ENCODE measurements at places on chromosomes 4 and X.
A peak's percentile ranks its signal among the peaks of the same experiment; 100 is the strongest.

DNA sequence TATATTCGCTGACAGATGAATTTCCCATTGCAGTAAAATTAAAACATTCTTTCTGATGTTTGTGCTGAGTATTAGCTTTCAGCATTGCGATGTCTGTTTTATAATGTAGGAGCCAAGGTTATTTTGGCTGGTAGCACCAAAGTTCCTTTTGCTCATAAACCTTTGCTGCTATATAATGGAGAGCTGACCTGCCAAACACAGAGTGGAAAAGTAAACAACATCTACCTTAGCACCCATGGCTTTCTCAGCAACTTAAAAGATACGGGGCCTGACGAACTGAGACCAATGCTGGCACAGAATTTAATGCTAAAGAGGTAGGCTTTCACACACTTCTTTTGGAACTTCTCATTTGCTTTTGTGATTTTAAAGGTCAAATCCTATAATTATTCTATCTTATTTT is 46.0 kb downstream of the WDR19 start:
- DNase-seq, result no peak

DNA sequence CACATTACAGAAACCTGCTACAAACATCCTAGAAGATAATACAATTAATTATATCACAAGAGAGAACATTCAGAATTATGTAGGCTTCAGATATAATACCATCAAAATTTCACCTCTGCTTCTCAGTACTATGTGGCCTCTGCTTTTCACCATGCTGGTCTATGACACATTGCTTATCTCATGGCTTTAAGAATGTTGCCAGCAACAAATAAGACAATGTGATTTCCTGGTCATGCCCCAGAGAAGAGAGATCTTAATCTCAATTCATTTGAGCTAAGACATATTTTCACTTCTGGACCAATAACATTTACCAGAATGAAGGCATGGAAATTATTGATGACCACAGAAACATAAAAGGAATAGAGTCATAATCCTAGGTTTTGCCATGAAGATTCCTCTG is 1233.4 kb upstream of the ADGRL3 start:
- no peak for DNase-seq

DNA sequence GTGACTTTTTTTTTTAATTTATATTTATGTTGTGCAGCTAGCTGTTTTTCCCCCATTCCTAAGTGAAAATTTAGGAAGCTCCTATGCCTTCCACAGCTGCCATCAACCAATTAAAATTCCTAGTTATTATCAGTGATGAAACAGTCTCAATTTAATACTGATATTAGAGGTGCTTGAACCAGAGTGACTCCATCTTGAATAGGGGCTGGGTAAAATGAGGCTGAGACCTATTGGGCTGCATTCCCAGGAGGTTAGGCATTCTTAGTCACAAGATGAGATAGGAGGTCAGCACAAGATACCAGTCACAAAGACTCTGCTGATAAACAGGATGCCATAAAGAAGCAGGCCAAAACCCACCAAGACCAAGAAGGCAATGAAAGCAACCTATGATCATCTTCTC is 136.7 kb downstream of the DCHS2 start:
- DNase-seq, result no peak

GRCh38 chrX:49309401-49309981 is 6.0 kb downstream of the GAGE10 start:
- DNase-seq, result no peak

DNA sequence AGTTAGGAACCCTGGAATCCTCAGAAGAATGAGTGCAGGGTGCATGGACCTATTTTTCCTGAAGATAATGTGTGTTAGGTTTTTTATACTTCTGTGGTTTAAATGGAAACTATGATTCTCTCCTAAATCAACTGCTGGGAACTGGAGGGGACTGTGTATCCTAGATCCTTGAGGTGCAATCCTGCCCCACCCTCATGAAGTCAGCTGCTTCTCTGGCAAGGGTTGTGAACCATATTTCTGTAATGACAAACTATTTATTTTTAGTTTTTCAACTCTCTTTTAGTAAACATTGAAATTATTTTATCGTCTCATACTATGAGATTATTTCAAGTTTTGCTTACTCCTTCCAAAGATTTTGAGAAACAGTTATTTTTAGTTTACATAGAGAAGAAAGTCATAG is 25.8 kb upstream of the VEGFC start:
- DNase-seq, result no peak

- DNase-seq, result no peak
Measured at GRCh38 chrX:106300656-106301055, 132.6 kb downstream of the PWWP3B start.

DNA sequence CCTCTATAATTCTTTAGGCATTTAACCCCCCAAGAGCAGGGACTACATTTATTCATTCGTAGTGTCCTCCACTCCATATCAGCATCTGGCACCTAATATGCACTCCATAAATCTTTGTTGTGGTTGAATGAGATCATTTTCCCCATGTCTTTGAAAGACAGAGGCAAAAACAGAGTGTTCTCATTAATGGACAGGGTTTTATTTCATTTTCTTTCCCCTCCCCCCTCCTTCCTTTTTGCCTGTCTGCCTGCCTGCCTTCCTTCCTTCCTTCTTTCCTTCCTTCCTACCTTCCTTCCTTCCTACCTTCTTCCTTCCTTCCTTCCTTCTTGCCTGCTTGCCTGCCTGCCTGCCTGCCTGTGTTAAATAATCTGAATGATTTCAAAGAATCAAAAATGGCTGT is 83.2 kb downstream of the SHROOM3 start:
- DNase-seq, result no peak

DNA sequence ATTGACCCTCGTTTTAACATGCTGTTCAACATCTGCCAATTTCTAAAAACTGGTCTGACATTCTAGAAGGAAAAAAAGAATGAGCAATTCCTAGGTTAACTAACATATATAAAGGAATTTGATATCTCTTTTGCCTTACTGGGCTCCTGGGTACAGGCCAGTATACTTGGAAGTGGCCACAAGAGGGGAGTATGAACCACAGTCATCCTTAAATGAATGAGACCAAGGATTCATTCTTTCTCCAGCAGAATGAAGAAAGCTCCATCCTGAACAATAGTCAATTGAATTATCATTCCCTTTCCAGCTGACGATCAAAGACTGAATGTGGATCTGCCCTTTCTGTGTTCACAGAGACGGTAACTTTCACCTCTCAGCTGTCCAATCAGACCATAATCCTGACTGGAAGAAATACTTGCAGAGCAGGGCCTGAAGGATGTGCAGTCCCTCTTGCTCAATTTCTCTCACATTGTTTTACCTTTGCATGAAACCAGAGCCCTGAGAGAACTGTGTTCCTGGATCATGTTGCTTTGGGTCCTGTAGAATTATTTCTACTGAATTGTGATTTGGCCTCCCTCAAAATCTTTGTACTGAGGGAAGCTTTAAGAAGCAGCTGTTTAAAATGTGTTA is 14.8 kb upstream of the SPARCL1 start:
- no peak for DNase-seq

- DNase-seq, result no peak
Measured at GRCh38 chr4:154595807-154596206, 5.3 kb upstream of the FGA start.

- no peak for DNase-seq
Measured at GRCh38 chr4:55933611-55934010, 15.1 kb upstream of the CEP135 start.

- DNase-seq, result no peak
Measured at GRCh38 chrX:130682990-130683389, 220.0 kb downstream of the ENOX2 start.

- no peak for DNase-seq
Measured at GRCh38 chr4:35228313-35228712, 1016.0 kb downstream of the ARAP2 start.

GRCh38 chr4:78691971-78692821 is 84.0 kb upstream of the BMP2K start:
- no peak for DNase-seq

GRCh38 chrX:47844117-47844516 is 7.4 kb downstream of the ZNF81 start:
- no peak for DNase-seq

DNA sequence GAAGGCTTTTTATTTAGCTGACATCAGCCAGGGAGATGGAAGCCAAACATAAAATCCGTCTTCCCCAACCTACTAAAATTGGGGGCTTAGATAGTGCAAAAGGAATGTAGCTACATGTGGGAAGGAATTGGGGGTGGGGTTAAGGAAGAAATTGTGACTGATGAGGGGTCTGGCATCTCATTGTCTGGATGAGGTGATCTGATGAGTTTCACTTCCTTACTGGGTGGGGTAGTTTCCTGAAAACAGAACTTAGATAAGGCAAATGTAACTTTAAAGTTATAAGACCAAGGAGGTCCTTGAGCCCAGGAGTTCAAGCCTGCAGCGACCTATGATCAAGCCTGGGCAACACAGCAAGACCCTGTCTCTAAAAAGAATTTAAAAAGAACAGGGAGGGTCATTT is 105.5 kb upstream of the NEIL3 start:
- no peak for DNase-seq

- no peak for DNase-seq
Measured at GRCh38 chr4:186485561-186486062, 69.8 kb downstream of the MTNR1A start.

DNA sequence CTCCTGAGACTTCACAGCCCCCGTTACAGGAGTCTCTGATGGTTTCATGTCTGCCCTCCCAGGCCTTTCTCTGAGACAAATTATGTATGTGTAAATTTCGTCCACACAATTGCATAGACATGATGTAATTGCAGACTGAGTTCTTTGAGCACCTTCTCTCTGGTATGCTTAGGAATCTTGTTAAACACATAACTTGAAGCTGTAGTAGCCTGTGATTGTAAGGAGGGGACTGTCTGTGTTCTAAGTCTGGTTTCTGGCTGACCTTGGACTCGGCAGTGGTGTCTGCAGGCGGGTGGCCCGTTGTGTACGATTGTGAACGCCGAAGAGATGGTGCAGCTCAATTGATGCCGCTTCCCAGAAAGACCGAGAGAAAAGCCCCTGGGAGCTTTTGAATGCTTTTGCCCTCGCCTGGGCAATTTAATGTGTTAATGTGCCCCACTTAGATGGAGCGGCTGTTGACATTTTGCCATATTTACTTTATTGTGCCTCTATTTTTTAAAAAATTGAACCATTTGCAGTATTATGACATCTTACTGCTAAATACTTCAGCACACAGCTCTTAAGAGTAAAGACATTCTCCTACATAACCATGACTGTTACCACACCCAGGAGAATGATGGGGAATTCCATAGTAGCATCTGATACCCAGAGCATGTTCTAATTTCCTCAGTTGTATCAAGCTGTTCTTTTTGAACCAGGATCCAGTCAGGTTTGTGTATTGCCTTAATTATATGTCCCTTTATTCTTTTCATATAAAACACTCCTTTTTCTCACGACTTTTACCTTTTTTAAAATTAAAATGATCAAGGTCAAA is 58.4 kb upstream of the TADA2B start:
- DNase-seq, result no peak

GRCh38 chr4:8410641-8411271 is 29.8 kb downstream of the ACOX3 start:
- DNase-seq, result no peak

- DNase-seq, result peak; percentile 55
Measured at GRCh38 chr4:78057135-78057599, at the start of gene FRAS1. Gene FRAS1, plus strand, starts transcription at chr4:78057323. Its CDS starts 687 bp downstream, at chr4:78058010.

GRCh38 chr4:43316813-43317212 is 424.3 kb downstream of the GRXCR1 start:
- DNase-seq, result no peak

- DNase-seq, result no peak
Measured at GRCh38 chr4:7167706-7168105, 24.6 kb upstream of the SORCS2 start.

DNA sequence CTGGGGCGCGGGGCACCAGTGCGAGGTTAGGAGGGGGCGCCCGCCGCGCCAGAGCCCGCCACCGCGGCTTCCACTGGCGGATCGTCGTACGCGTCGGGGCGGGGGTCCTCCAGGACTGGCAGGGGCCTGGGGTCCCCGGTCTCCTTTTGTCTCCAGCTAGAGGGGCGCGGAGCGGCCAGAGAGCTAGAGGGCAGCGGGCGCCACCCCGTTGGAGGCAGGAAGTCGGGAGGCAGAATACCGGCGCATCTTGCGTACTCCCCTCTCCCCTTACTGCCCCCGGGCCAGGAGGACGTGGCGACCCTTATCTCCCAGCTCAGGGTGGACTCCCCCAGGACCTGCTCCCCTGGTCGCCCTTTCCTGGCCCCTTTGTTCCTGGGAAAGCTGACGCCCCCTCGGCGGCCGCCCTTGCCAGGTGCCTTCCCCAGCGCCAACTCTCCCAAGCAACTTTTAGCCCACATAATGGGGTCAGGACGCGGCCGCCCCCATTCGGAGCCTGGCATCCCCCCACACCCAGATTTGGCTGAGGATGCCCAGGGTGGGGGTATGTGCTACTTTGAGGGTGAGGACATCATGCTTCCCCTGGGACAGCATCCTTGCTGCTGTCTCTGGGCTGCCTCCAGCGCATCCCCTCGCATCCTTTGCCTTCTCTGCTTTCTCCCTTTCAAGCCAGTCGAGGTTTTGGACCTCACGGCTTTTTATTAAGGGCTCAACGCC is 933 bp downstream of the CNKSR2 start:
- DNase-seq, result no peak

DNA sequence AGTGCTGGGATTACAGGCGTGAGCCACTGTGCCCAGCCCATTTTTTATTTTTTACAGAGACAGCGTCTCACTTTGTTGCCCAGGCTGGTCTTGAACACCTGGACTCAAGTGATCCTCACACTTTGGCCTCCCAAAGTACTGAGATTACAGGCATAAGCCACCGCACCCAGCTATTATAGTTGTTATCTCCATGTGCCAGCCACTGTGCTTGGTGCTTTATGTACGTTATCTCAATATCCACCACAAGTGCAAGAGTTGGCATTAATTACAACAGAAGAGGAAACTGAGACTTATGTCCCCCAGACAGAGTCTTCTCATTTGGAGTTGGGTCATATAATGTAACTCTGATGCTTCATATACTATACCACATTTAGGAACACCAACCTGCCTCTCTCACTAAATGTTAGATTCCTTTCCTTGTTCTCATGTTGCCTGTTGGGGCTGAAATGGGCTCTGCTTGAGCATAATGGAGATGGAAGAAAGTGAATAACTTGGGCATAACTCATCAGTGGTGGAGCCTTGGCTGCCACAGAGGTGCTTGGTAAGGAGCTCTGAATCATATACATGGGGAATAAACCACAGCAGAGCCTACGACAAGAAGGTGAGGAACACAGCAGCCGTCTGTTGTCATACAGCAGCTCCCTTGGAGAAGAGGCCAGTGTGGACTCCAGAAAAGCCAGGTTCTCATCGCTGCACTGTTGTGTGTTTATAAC is 84.3 kb downstream of the SPRY1 start:
- no peak for DNase-seq

GRCh38 chr4:15655223-15656037 is at the start of gene FBXL5:
Gene FBXL5, minus strand, starts transcription at chr4:15655357. Its CDS starts 70 bp downstream, at chr4:15655287.
- no peak for DNase-seq

DNA sequence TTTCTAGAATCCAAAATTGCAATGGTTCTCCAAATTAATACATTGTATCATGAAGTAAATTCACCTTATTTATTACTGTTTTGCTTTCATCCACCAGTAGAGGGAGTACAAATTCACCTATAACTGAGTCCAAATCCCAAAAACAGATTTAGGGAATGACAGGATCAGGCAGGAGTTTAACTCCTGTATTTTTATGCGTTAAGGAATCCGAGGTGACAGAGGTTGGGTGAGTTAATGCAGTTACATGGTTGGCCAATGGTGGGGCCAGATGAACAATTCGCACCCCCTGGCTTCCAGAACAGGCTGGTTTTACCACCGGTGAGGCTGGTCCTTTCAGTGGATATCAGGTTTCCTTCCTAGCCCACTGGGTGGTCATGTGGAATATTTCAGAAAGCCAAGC is 82.4 kb downstream of the MTNR1A start:
- no peak for DNase-seq

All from cortex of kidney (tissue), 1 donor.